Stimulated activated naive CD8-positive, alpha-beta T cell treated with anti-CD3 and anti-CD28 coated beads, Interleukin-15, amount 100 ng/mL, for 72 hours (primary cell): ENCODE measurements at places on chromosomes 7 and 10.

GRCh38 chr7:15686295-15686956, at the start of gene MEOX2:
Gene MEOX2 (minus strand): TSS chr7:15686683. CDS start chr7:15686402, 281 bp downstream.
- DNase-seq: no peak

GRCh38 chr7:66304536-66304935, 99.4 kb downstream of the TPST1 start:
- no peak for DNase-seq

- DNase-seq: no peak
Measured at GRCh38 chr10:44761076-44761475, 150.1 kb upstream of the TMEM72 start.

- DNase-seq: no peak
Measured at GRCh38 chr10:60801522-60801921, 23.2 kb downstream of the CDK1 start.

DNA sequence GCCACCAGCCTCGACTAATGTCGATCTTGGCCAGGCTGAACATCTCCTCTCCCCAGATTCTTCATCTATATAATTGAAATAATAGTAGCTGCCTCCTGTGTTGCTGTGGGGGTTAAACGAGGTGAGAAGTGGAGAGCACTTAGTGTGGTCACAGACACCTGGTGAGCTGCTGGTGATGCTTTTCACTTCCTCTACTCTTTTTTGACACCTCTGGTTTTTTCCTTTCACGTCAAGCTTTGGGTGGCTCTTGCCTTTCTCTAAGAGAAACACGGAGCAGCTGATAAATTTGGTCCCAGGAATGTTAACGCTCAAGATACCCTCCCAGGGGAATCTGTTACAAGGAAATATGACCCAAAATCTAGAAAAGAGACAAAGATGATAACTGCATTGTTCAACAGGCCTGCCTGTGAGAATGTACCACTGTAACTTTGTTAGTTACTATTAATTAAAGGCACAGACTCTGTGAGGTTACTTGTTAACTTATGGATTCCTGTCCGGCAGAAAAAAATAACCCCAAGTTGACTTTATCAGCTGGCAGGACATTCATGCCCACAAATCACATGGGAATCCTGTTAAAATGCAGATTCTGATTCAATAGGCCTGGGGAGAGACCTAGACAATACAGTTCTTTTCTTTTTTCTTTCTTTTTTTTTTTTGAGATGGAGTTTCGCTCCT, 9.5 kb upstream of the NPFFR1 start:
- DNase-seq: no peak

- no peak for DNase-seq
Measured at GRCh38 chr7:35630024-35630972, 64.6 kb downstream of the HERPUD2 start.

DNA sequence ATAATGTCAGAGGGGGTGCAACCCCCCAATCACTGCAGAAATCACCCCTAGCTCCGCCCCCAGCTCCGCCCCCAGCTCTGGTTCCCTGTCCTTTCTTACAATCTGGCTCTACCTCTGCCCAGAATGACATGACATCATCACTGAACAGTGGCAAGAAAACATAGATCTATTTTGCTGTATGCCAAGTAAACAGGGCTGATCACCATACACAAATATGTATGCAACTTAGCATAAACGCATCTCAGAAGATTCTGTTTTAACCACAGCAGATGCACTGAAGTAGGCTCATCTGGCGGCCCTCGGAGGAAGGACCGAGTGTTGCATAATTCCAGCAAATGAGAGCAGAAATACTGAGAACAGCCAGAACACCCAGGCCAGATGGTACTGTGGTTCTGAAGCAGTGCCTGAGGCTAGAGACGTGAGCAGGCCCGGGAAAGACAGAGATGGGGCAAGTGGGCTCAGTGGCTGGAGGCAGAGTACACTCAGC, 293.3 kb upstream of the KLF14 start:
- DNase-seq: no peak

- no peak for DNase-seq
Measured at GRCh38 chr10:124665558-124665957, 78.6 kb downstream of the FAM53B start.

DNA sequence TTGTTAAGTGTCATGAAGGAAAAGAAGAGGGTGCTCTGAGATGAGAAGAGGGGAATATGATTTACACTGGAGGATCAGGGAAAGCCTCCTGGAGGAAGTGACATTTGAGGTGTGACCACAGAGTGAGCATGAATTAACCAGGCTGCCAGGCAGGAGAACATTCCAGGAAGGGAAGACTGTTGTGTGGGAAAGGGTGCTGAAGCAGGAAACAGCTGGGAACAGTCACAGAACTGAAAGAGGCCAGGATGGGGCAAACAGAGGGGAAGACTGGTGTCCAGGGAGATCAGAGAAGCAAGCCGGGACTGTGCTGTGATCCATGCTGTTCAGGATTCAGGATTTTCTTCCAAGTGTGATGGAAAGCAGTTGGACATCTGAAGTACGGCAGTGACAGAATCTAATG, 14.9 kb downstream of the HIPK2 start:
- DNase-seq: no peak

DNA sequence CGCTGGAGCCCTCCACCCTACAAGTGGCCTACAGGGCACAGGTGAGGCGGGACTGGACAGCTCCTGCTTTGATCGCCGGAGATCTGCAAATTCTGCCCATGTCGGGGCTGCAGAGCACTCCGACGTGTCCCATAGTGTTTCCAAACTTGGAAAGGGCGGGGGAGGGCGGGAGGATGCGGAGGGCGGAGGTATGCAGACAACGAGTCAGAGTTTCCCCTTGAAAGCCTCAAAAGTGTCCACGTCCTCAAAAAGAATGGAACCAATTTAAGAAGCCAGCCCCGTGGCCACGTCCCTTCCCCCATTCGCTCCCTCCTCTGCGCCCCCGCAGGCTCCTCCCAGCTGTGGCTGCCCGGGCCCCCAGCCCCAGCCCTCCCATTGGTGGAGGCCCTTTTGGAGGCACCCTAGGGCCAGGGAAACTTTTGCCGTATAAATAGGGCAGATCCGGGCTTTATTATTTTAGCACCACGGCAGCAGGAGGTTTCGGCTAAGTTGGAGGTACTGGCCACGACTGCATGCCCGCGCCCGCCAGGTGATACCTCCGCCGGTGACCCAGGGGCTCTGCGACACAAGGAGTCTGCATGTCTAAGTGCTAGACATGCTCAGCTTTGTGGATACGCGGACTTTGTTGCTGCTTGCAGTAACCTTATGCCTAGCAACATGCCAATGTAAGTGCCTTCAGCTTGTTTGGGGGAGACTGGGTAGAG, at the start of gene COL1A2:
COL1A2 (plus strand) TSS at position 459 of the 704 bp plus-strand sequence; CDS start at position 596, 137 bp downstream.
- DNase-seq: peak; percentile 1
